Activated T-helper 9 cell treated with anti-CD3 and anti-CD28 coated beads, Interleukin-2, amount 50 U/mL, for 16 hours (primary cell): ENCODE measurements at places on chromosomes 6 and 20.

DNA sequence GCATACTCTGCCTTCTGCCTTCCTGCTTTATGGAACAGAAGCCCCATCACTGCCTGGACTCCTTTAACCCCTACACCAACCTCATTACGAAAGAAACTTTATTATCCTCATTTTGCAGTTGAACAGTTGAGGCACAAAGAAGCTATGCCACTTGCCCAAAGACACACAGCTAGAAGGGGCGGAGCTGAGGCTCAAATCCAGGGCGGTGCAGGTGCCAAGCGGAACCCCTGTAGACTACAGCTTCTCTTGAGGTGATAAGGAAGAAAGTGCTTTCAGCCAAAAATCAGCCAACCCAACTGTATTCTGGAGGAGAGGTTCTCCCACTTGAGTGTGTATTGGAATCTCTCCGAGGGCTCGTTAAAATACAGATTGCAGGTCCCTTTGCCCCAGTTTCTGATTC lies 90.5 kb downstream of the PRND start:
- no peak for DNase-seq

DNA sequence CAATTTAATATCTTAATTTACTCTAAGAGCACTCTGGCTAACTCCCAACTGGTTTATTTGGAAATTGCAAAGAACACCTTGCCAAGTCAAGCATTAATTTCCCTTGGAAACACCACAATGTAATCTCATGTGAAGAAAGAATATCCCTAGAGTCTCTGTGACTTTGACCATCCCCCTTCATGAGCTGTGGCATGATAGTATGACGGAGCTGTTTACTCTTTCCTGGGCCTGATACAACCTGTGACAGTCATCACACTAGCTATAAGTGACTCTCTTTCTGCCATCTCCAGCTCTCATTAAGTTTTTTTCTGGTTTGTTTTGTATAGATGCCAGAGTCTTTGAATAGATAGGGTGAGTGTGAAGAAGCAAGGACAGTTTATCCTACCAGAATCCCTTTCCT lies 470.3 kb upstream of the JARID2 start:
- no peak for DNase-seq

DNA sequence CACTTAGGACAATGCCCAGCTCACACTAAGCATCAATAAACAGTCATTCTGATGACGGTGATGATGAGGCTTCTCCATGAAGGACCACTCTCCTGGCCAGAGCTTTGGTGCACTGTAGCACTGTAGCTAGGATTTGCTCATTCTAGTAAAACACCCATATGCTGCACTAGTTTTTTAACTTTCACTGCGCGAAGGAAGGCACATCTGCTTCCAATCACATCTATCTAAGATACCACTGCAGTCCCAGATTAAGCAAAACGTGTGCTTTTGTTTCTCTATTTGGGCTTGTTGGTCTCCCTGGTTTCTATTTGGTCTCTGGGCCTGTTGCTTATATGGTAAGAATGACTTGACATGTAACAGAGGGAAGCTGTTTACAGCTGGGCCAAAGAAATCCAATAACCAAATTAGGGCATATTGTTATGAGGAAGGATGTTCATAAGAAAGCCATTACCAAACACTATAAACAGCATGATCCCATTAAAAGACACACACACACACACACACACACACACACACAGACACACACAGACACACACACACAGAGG lies 62.4 kb downstream of the FAM229B start:
- DNase-seq: no peak

GRCh38 chr6:25851961-25852360 lies 20.1 kb upstream of the SLC17A1 start:
- no peak for DNase-seq

DNA sequence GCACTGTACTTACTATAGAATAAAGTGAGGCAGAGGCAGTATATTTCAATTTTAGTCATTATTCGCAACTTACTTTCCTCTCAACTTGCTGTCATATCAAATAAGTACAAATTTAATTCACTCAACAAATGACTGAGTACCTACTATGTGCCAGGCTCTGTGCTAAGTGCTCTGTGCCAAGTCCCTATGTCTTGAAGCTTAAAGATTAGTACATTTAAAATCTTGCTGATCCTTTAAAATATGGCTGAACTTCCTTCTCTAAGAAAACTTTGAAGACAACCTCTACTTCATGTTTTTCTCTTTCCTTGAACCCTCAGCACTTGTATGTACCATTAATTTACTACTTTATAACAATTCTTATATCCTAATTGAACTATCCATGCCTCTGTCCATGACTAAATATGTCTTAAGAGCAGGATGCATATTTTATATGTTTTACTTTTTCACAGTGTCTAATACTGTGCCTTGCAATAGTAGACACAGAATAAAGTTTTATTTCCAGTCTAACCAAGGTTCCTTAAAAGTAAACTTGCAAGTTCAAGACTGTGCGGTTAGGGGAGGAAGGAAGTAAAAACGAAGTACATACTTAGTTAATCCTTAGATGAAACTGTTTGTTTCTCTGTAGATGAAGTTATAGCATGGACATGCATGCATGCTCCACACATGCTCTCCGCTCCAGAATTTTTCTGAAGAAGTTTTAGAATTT lies 10.0 kb upstream of the LATS1 start:
- DNase-seq: no peak

GRCh38 chr6:170087941-170088581 lies 202.8 kb downstream of the DLL1 start:
- peak; percentile 19 for DNase-seq

DNA sequence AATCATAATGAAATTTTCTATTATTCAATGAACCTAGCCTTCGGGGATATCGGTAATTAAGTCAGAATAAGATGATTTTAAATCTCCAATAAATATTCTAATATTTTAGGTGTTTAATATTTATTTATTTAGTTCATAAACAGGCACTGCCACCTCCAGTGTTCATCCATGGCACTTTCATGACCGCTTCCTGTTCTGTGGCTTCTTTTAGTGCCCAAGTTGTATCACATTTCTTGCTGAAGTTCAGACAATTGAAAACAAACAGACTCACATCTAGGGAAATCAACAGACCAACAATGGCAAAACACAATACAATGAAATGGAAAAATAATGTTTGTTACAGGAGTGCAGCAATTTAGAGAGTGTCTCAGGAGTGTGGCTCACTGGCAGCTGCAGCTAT lies 26.0 kb downstream of the HDDC2 start:
- no peak for DNase-seq
